ENCODE measurements at places on chromosomes 5 and 9. TPM values are rescaled to one million over a fixed set of nuclear protein-coding genes. Genes with fewer than 3 reads are reported as not detected.

GRCh38 chr5:61283471-61283870, 48.6 kb upstream of the ZSWIM6 start:
- DNase-seq = no peak

DNA sequence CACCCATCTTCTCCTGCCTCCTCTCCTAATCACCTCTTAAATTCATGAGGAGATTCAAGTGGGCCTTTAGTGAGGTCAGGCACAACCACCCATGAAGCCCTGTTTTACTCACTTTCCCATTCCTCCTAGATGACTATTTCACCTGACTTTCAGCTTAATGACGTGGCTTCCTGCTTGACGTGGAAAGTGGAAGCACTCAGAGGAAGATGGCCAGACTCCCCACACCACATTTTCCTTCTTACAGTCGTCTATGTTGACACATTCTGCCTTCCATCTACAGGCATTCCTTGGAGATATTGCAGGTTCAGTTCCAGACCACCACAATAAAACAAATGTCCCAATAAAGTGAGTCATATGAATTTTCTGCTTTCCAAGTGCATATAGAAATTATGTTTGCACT, 146.4 kb upstream of the TAS2R1 start:
- DNase-seq = no peak

DNA sequence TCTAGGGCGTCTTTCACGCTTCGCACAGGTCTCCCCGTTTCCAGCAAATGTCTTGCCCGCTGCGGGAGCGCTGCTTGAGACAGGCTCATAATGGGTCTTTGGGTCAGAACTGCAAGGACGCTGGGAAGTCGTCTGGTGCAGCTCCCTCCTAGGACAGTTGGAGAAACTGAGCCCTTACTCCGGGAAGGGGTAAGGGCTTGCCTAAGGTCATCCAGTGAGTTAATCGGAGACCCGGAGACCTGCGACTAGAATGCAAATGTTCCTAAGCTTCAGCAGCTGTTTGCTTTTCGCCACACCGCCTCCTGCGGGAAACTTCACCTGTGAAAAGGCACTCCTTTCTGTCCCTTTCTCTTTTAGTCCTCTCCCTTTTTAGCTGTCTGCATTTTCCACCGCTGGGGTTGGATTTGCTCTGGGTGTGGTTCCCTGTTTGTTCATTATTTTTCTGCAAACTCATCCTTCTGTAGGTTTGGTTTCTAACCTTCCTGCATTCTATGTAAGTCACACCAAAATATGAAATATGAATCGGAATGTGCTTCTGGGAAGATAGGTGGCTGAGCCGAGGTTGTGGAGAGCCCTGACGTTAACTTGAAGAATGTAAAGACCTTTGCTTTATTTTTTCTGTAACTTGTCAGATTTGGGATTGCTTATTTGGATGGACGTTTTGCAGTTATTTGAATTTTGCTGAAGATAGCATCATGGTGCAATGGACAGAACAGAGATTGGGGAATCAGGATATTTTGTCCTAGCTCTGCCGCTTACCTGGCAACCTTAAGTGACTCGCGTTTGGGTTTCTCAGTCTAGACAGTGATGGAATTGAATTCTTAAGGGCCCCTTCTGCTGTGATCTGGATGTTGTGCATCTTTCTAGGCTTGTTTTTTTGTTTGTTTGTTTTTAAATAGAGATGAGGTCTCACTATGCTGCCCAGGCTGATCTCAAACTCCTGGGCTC, 909 bp downstream of the SLC36A1 start:
- peak; percentile 45 for DNase-seq

DNA sequence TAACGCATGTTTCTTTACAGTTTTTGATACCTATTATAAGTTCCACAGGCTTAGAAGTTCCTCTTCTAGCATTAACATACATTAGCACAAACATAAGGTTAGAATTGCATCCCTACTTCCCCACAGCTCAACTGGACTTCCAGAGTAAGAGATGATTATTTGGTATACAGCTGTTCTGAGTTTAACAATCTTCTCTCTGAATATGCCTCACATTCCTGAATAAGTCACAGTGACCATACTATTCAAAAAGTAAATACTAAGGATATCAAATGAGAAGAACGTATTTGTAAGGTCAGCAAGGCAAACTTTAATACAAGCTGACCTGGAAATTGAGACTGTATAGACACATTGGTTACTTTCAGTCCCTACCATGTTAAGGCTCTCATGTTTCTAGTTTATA, 21.3 kb downstream of the NR6A1 start:
- DNase-seq = no peak

DNA sequence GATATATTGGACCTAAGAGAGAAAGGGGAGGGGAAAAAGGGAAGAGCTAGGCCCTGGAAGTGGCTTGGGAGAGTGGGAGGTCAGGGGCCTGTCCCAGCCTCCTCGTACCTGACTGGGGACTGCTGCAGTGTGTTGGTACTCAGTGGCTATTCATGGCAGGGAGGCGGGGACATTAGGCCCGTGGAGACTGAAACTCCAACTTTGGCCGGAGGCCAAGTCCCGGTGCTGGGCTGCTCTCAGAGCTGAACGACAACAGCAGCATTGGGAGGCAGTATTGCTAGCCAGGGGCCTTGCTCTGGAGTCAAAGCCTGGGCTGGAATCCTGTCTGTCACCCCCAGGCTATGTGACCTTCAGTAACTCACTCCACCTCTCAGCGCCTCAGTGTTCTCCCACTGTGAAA, 37.8 kb downstream of the NEURL1B start:
- no peak for DNase-seq

Gene LCP2
- total RNA-seq = 419 TPM

Gene SLC45A2
- total RNA-seq = not detected

Gene TMC1
- not detected for total RNA-seq

GRCh38 chr9:92488681-92489550, 6.6 kb upstream of the ASPN start:
- no peak for DNase-seq

- DNase-seq = no peak
Observed at GRCh38 chr9:2367970-2368369, 253.6 kb upstream of the VLDLR start.

Gene FBP1
- total RNA-seq = 0.26 TPM

Gene GABRA1
- total RNA-seq = not detected

Gene MAN2A1
- total RNA-seq = 27.2 TPM

DNA sequence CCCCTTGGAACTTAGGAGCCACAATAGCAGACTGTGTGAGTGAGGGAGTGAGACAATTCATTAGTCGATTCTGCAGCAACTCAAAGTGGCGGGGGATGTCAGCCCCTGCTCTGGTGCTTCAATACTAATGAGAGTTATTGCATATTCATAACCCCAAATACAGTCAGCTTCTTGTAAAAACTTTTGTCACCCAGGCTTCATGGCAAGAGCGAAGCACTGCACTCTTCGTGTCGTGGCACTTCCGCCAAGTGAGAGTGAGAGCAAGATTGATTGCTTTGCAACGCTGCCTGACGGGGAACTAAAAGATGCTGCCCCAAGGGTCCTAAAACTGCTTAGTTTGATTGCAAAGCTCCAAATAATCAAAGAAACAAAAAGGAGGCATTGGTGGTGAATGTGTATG, 150.9 kb downstream of the NR2F1-AS1 start:
- DNase-seq = no peak

Gene ACSL6
- 7.0 TPM for total RNA-seq

Gene PCDHGA7
- total RNA-seq = not detected

Gene PCDHGA3
- total RNA-seq = 0.15 TPM

DNA sequence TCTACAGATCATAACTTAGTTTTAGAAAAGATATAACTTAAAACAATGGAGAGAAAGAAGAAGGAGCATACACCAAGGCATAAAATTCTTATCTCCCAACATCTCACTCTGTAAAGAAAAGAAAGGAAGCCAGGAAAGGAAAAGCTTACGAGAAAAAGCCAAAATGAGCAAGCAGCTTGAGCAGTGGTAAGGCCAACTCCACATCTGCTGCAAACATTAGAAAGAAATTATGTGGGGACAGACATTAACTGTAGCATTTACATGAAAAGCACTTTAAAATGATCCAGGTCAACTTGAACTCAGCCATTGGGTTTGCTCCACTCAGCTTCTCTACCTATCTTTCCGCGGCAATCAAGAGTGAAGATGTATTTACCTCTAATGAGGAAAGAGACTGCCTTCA, 176.9 kb downstream of the BNC2 start:
- DNase-seq = no peak

Gene GRIN1
- not detected for total RNA-seq

Gene GPX3
- total RNA-seq = not detected

DNA sequence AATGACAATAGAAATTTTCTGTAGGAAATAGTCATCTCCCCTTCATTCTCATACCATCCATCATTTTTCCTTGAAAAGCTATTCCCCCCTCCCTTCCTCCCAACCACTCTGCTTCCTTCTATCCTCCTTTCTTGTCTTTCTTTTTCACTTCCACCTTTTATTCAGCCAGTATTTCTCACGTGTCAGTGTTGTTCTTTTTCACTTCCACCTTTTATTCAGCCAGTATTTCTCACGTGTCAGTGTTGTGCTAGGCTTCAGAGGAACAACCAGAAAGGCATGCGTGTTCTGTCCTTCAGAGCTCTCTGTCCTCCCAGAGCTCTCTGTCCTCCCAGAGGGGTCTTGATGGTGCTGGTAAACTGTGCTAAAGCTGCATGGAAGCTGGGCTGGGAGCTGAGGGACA, 419.6 kb downstream of the GADD45G start:
- DNase-seq = no peak

- no peak for DNase-seq
Observed at GRCh38 chr9:135711391-135711790, 9.4 kb downstream of the KCNT1 start.

Gene ARHGEF28
- not detected for total RNA-seq

DNA sequence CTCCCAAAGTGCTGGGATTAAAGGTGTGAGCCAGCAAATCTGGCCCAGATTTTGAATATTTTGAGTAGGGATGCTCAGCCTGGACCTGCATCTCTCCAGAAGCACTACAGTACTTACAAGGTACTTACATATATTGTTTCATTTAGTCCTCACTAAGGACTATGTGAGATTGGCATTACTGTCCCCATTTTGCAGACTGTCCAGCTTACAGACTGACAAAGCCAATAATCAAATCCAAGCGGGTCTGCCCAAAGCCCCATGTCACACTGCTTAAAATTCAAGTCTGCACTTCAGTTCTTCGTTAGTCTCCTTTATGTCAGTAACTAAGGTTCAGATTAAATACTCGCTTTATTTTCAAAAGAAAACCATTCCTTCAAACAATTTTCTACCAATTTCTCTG, 7.1 kb downstream of the MAPKAP1 start:
- DNase-seq = no peak

GRCh38 chr5:151906246-151906645, 18.4 kb downstream of the GLRA1 start:
- DNase-seq = no peak

- DNase-seq = no peak
Observed at GRCh38 chr5:142833517-142834449, 63.6 kb downstream of the ARHGAP26 start.

Gene EIF4E1B
- not detected for total RNA-seq

Gene ESM1
- 0.21 TPM for total RNA-seq

DNA sequence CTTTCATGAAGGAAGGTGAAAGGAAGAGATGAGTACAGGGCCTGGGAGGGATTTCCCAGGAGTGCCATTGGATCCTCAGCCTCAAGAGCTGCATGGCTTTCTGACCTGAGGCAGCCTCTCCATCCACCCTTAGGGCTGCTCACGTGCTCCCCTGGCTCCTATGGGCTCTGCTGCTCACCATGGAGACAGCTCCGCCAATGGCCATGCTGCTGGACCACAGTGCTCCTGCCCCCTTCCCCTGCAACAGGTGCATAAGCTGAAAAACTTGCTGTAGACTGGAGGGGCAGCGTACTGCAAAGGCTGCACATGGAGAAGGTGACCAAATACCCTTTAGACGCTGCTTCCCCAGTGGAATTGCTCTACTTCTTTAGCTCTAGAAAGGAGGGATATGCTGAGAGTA, 112.7 kb upstream of the PANK3 start:
- no peak for DNase-seq

GRCh38 chr9:123302348-123303214, 34.2 kb upstream of the STRBP start:
- DNase-seq = no peak

DNA sequence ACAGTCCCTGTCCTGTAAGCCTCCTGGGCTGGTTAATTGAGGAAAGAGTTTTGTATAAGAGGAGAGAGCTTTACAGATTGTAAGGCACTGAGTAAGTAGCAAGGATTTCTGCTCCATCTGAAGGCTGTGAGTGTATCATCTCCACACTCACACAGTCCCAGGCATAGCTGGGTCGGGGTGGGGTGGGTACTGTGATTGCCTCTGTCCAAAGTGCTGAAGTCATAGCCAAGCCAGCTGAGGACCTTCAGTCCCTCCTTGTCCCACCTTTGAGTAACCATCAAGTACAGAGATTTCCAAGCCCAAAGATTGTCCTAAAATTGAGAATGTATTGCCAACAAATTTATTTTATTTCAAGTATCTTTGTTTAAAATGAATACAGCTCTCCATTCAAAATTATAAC, 5.5 kb upstream of the DNAJB5 start:
- no peak for DNase-seq

DNA sequence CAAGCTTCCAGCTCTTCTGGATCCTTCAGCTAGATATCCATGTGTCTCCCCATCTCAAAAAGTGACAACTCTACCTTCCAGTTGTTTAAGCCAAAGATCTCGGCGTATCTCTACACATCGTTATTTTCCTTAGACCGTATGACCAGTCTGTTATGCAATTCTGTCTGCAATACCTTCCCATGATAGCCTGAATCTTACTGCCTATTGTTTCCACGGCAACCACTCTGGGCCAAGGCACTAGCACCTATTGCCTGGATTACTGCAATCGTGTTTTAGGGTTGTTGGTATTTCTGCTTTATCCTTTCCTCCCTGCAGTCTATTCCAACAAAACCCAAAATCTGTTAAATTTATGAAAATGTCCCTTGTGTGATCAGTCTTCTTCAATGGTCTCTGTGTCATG, 448.4 kb downstream of the MTRR start:
- no peak for DNase-seq

DNA sequence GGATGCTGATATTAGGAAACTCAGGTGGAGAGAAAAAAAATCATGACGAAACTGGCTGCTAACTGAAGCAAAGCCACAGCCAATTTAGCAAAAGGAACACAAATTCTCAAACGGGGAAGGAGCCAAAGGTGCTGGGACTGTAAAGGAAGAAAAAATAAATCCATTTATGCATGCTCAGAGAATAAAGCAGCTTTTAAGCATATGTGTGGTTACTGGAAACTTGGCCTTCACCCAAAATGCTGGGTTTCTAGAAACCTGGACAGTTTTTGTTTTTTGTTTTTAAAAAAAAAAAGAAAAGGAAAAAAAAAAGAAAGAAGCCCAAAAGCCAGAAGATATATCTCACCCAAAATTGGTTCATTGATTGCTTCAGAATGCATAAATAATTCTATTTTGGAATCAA, 8.0 kb downstream of the WHRN start:
- no peak for DNase-seq

DNA sequence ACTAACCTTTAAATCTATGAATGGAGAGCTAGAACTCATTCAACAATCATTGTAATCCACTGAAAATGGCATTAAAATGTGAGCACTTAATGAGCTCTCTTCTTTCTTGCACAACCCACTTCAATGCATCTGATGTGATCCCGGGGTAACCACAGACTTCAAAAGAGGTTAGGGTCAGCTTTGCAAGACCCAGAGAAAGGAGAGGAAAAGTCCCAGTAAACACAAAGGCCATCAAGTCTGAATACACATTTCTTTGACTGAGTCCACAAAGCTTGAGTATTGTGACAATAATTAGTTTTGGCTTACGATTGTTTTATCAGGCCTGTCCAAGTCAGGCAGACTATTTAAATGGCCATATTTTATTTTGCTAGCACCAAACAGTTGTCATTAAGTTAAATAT, 148.8 kb upstream of the ZNF608 start:
- DNase-seq = no peak

All from activated CD8-positive, alpha-beta memory T cell treated with anti-CD3 and anti-CD28 coated beads, Interleukin-2, amount 10 ng/mL, durations not matched to agents 7 days and 5 days (primary cell).